Fibroblast of skin of right biceps (primary cell): ENCODE measurements at places on chromosomes 2 and 18.
A peak's percentile ranks its signal among the peaks of the same experiment; 100 is the strongest.

- DNase-seq = peak; percentile 46
These were observed 139.0 kb downstream of the DSC3 start for GRCh38 chr18:30903566-30903965.

- DNase-seq = peak; percentile 10
These were observed 309.8 kb upstream of the COL3A1 start for GRCh38 chr2:188664416-188664815.

DNA sequence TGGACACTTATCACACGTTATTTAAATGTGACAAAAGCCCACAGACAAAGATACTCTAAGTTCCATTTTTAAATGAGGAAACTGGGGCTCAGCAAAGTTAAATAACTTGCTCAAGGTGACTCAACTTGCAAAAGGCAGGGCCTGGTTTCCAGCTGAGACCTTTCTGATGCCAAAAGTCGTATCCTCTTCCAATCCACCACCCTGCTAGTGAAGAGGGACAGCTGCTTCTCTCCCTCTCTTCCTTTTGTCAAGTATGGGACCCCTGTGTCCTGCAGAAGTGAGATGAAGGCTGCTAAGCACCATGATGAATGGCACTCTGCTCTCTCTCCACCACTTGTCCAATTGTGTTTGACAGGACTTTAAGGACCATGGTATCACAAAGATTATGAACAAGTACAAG is 140.9 kb downstream of the DYM start:
- no peak for DNase-seq

- DNase-seq = no peak
These were observed 123.9 kb upstream of the CCDC150 start for GRCh38 chr2:196515608-196516007.

- DNase-seq = no peak
These were observed 254.3 kb downstream of the BCL11A start for GRCh38 chr2:60299179-60299578.

GRCh38 chr18:57789090-57789489 is 14.0 kb downstream of the ATP8B1 start:
- DNase-seq = peak; percentile 75

- no peak for DNase-seq
These were observed 17.0 kb downstream of the TOGARAM2 start for GRCh38 chr2:28997847-28998735.

- no peak for DNase-seq
These were observed 5.9 kb downstream of the OBSL1 start for GRCh38 chr2:219565130-219566080.

- DNase-seq = no peak
These were observed 224.9 kb downstream of the TWIST2 start for GRCh38 chr2:239072786-239073185.
